Activated T-helper 2 cell treated with anti-CD3 and anti-CD28 coated beads, Interferon-gamma antibody, Interleukin-2, Interleukin-4, amounts not matched to agents 10 μg/mL and 5 μg/mL and 100 μg/mL, durations not matched to agents 14 hours and 24 hours and 36 hours (primary cell): ENCODE measurements at places on chromosomes 6 and 20. TPM values are rescaled to one million over a fixed set of nuclear protein-coding genes. Genes with fewer than 3 reads are reported as not detected.

GRCh38 chr20:58709703-58710039 lies 17.1 kb downstream of the NPEPL1 start:
- no peak overlapping the region for H3K4me3 ChIP-seq
- no peak for DNase-seq
- no peak overlapping the region for H3K27ac ChIP-seq
- H3K36me3 ChIP-seq, result peaks cover 8% of the 10 kb centered on the region

- peaks cover 86% of the 10 kb centered on the region for H3K36me3 ChIP-seq
- H3K27ac ChIP-seq, result no peak overlapping the region
- DNase-seq, result no peak
- no peak overlapping the region for H3K4me3 ChIP-seq
- no peaks in the 10 kb centered on the region for H3K4me1 ChIP-seq
Observed at GRCh38 chr20:58992911-58993310, 11.9 kb downstream of the NELFCD start.

DNA sequence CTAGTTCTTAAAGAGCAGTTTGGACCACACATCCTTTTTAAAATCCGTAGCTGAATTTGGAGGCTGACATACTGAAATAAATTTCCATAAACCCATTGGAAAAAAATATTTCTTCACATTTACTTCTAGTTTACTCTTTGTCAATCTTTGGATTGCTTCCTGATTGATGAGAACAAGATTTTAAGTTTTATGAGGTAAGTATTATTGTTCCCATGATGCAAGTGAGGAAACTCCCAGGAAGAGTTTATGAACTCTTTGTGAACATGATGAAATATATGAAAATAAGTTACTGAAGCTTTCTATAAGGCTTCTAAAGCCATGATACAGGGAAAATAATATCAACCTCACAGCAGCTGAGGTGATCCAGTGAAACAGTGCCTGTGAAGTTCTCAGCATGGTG lies 320.0 kb downstream of the GJA1 start:
- no peak overlapping the region for H3K4me3 ChIP-seq
- H3K27me3 ChIP-seq, result no peaks in the 10 kb centered on the region
- no peak overlapping the region for H3K27ac ChIP-seq
- H3K4me1 ChIP-seq, result no peaks in the 10 kb centered on the region
- DNase-seq, result no peak

GRCh38 chr20:35059110-35059509 lies 33.5 kb downstream of the TRPC4AP start:
- H3K27me3 ChIP-seq, result no peaks in the 10 kb centered on the region
- peaks cover 80% of the 10 kb centered on the region for H3K36me3 ChIP-seq
- no peak for DNase-seq
- H3K27ac ChIP-seq, result no peak overlapping the region
- peaks cover 63% of the 10 kb centered on the region for H3K4me1 ChIP-seq
- no peak overlapping the region for H3K4me3 ChIP-seq

GRCh38 chr6:37483252-37483901 lies 16.3 kb downstream of the CCDC167 start:
- H3K36me3 ChIP-seq, result peaks cover 48% of the 10 kb centered on the region
- H3K27ac ChIP-seq, result no peak overlapping the region
- no peak overlapping the region for H3K4me3 ChIP-seq
- H3K27me3 ChIP-seq, result no peaks in the 10 kb centered on the region
- no peak for DNase-seq
- H3K4me1 ChIP-seq, result peaks cover 5% of the 10 kb centered on the region

DNA sequence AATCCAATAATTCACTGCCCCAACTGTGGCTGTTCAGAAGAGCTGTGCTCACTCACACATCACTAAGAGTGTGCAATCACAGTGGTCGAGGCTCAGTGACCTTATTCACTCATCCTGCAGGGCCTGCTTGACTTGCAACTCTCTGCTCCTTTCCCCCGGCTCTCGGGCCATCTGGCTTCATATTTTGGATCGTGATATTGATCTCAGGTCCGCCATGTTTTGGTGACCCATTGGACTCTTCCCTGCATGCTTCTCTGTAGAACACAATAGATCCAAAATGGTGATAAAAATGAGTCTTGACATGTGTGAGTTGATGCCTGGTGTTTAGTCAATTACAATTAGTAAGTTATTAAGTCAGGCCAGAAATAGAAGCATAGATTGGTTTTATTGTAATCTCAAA lies 313.9 kb upstream of the SOX4 start:
- H3K36me3 ChIP-seq, result no peaks in the 10 kb centered on the region
- no peaks in the 10 kb centered on the region for H3K4me1 ChIP-seq
- no peak for DNase-seq
- no peak overlapping the region for H3K27ac ChIP-seq
- no peaks in the 10 kb centered on the region for H3K27me3 ChIP-seq

- no peak for DNase-seq
- H3K4me3 ChIP-seq, result no peak overlapping the region
- H3K4me1 ChIP-seq, result peaks cover 33% of the 10 kb centered on the region
- peaks cover 75% of the 10 kb centered on the region for H3K36me3 ChIP-seq
- H3K27ac ChIP-seq, result peak overlapping the region; percentile 35
- H3K27me3 ChIP-seq, result no peaks in the 10 kb centered on the region
Observed at GRCh38 chr6:160039441-160039840, 70.6 kb downstream of the IGF2R start.

GRCh38 chr6:139099984-139100383 lies 34.9 kb upstream of the HECA start:
- H3K27me3 ChIP-seq, result no peaks in the 10 kb centered on the region
- H3K27ac ChIP-seq, result peak overlapping the region; percentile 43
- peaks cover 16% of the 10 kb centered on the region for H3K4me1 ChIP-seq
- no peaks in the 10 kb centered on the region for H3K36me3 ChIP-seq

DNA sequence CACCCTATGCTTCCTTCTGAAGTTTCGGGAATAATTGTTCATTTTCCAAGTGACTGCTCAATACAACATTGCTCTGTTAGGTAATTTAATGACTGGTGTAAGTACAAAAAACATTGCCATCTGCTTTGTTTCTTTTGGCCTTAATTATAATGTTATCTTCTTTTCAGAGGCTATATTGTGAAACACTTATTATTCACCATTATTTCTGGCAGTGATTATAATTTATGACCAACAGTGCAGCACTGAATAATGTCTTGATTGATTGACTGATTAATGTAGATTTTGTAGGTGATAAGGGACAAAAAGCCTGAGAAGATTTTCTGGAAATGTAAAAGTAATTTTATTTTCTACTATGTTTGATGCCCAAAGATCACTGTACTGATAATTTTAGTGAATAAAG lies 377.7 kb downstream of the PLCB1 start:
- no peaks in the 10 kb centered on the region for H3K36me3 ChIP-seq
- H3K27me3 ChIP-seq, result no peaks in the 10 kb centered on the region
- H3K27ac ChIP-seq, result no peak overlapping the region
- no peak overlapping the region for H3K4me3 ChIP-seq
- no peaks in the 10 kb centered on the region for H3K4me1 ChIP-seq
- DNase-seq, result no peak

GRCh38 chr6:13157293-13157692 lies 171.0 kb downstream of the TBC1D7 start:
- H3K4me3 ChIP-seq, result no peak overlapping the region
- no peaks in the 10 kb centered on the region for H3K36me3 ChIP-seq
- DNase-seq, result no peak
- H3K4me1 ChIP-seq, result no peaks in the 10 kb centered on the region

GRCh38 chr6:37258405-37259105 lies 611 bp upstream of the TMEM217 start:
- H3K27me3 ChIP-seq, result no peaks in the 10 kb centered on the region
- H3K4me3 ChIP-seq, result peak overlapping the region; percentile 97
- peaks cover 25% of the 10 kb centered on the region for H3K36me3 ChIP-seq
- H3K27ac ChIP-seq, result peak overlapping the region; percentile 98

- no peaks in the 10 kb centered on the region for H3K36me3 ChIP-seq
- H3K27ac ChIP-seq, result no peak overlapping the region
- no peak overlapping the region for H3K4me3 ChIP-seq
Observed at GRCh38 chr20:57663681-57664451, 43.6 kb upstream of the ZBP1 start.

DNA sequence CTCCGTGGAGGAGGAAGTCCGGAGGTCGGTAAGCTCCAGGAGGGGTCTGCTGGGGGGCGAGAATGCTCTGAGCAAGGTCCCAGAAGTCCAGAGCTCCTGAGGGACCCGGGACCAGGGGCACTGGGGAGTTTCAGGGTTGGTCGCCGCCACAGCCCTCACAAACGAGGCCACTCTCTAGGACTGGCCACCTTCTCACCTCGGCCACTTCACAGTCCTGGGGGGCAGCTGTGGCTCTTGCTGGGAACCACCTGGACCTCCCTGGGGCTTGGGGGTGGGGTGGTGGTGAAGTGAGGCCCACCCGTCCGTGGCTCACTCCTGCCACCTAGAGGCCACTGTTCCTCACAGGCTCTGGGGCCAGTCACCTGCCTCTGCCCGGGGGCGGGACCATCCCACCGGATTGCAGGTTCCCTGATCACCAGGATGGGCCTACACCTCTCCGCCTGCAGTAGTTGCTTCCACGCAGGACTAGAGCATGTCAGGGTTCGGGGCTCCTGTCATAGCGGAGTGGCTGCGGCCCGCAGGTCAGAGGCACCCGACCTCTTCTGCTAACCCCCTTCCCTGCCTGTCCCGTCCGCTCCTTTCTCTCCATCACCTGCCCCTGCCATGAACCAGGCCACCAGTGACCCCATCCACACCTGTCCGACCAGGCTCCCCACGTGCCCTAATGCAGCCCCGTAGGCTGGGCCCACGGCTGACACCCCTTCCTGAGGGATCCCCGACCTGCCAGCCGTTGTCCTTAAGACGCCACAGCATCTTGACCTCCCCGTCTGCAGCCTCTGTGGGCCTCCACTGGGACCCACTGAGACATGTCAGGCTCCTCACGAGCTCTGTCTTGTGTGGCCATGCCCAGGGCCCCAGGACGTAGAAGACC lies 5.1 kb upstream of the TCEA2 start:
- H3K4me1 ChIP-seq, result peaks cover 15% of the 10 kb centered on the region
- peak overlapping the region; percentile 62 for H3K27ac ChIP-seq
- H3K27me3 ChIP-seq, result no peaks in the 10 kb centered on the region
- peak; percentile 69 for DNase-seq
- peak overlapping the region; percentile 75 for H3K4me3 ChIP-seq
- H3K36me3 ChIP-seq, result no peaks in the 10 kb centered on the region

GRCh38 chr6:152218887-152219286 lies 411.4 kb downstream of the ESR1 start:
- no peaks in the 10 kb centered on the region for H3K4me1 ChIP-seq
- no peak for DNase-seq
- H3K27me3 ChIP-seq, result no peaks in the 10 kb centered on the region
- H3K27ac ChIP-seq, result no peak overlapping the region
- peaks cover 62% of the 10 kb centered on the region for H3K36me3 ChIP-seq
- no peak overlapping the region for H3K4me3 ChIP-seq

DNA sequence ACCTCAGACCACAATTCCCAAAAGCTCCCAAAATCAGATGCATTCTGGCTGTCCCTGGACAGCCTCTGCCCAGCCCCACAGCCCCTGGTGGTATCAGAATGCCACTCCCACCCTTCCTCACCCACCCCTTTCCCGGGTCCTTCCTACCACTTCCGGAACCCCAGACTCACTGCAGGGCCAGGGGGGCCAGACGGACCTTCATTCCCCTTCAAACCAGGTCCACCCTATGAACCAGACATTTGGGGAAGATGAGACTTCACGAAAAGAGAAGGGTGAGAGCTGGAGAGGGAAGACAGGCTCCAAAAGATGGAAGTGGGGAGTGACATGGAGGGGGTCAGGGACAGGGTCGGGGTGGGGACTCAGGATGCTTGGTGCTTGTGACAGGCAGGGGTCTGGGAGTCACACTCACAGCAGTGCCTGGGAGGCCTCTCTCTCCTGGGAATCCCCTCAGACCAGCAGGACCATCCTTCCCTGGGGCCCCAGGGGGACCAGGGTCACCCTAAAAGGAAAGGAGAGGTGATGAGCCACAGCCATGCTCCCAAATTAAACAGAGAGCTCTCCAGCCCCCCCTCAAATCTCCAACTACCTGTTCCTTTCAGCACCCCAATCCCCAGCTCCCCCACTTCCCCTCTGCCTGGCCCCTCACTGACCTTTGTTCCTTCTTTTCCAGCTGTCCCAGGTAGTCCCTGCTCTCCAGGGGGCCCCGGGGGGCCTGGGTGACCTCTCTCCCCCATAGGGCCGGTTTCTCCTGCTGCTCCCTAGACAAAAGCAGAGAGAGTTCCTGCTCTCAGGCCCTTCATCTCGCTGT lies 20.2 kb downstream of the COL11A2 start:
- peaks cover 2% of the 10 kb centered on the region for H3K27me3 ChIP-seq
- H3K4me3 ChIP-seq, result no peak overlapping the region
- H3K27ac ChIP-seq, result no peak overlapping the region
- DNase-seq, result no peak

- H3K4me3 ChIP-seq, result no peak overlapping the region
- peaks cover 5% of the 10 kb centered on the region for H3K4me1 ChIP-seq
- H3K36me3 ChIP-seq, result no peaks in the 10 kb centered on the region
- H3K27me3 ChIP-seq, result peaks cover 7% of the 10 kb centered on the region
- no peak overlapping the region for H3K27ac ChIP-seq
Observed at GRCh38 chr6:34723203-34723602, 26.6 kb upstream of the ILRUN start.

GRCh38 chr20:60453388-60454246 lies 495.4 kb downstream of the CDH26 start:
- H3K27ac ChIP-seq, result no peak overlapping the region
- H3K27me3 ChIP-seq, result no peaks in the 10 kb centered on the region
- H3K36me3 ChIP-seq, result no peaks in the 10 kb centered on the region
- no peaks in the 10 kb centered on the region for H3K4me1 ChIP-seq

- H3K27me3 ChIP-seq, result no peaks in the 10 kb centered on the region
- DNase-seq, result no peak
- H3K4me3 ChIP-seq, result no peak overlapping the region
- H3K36me3 ChIP-seq, result peaks cover 4% of the 10 kb centered on the region
- peaks cover 84% of the 10 kb centered on the region for H3K4me1 ChIP-seq
- peak overlapping the region; percentile 71 for H3K27ac ChIP-seq
Observed at GRCh38 chr6:25172819-25173218, 106.4 kb upstream of the CARMIL1 start.

GRCh38 chr6:106064756-106065155 lies 21.4 kb upstream of the PRDM1 start:
- peaks cover 5% of the 10 kb centered on the region for H3K4me1 ChIP-seq
- no peak overlapping the region for H3K27ac ChIP-seq
- DNase-seq, result no peak

- H3K4me3 ChIP-seq, result no peak overlapping the region
- no peaks in the 10 kb centered on the region for H3K36me3 ChIP-seq
- no peak for DNase-seq
- H3K4me1 ChIP-seq, result no peaks in the 10 kb centered on the region
- no peak overlapping the region for H3K27ac ChIP-seq
Observed at GRCh38 chr20:61936701-61937131, 129.0 kb downstream of the TAF4 start.

- H3K36me3 ChIP-seq, result no peaks in the 10 kb centered on the region
- no peak overlapping the region for H3K4me3 ChIP-seq
- DNase-seq, result no peak
- H3K27ac ChIP-seq, result no peak overlapping the region
Observed at GRCh38 chr20:63072991-63073737, 66.4 kb upstream of the BHLHE23 start.

GRCh38 chr20:44678990-44679611 lies 27.6 kb upstream of the ADA start:
- no peaks in the 10 kb centered on the region for H3K36me3 ChIP-seq
- no peak for DNase-seq
- no peaks in the 10 kb centered on the region for H3K4me1 ChIP-seq
- no peaks in the 10 kb centered on the region for H3K27me3 ChIP-seq

PRL gene
- total RNA-seq, result not detected in 2 replicates

SLC25A27 gene
- 0.53 and 1.3 TPM in 2 replicates for total RNA-seq

HAO1 gene
- not detected in 2 replicates for total RNA-seq

ZNF311 gene
- 0.59 and 0.87 TPM in 2 replicates for total RNA-seq

ANKEF1 gene
- 0.25 and 0.39 TPM in 2 replicates for total RNA-seq

OR2H1 gene
- not detected in 2 replicates for total RNA-seq

PNLDC1 gene
- 0.32 and 0.74 TPM in 2 replicates for total RNA-seq

FKBP1C gene
- 3.0 and 3.5 TPM in 2 replicates for total RNA-seq

SRSF12 gene
- 0.07 and 0.09 TPM in 2 replicates for total RNA-seq

FILIP1 gene
- total RNA-seq, result not detected in 2 replicates

SLC17A9 gene
- 20.2 and 21.4 TPM in 2 replicates for total RNA-seq
